CD14-positive monocyte (primary cell): ENCODE measurements at places on chromosomes 6 and 20. TPM values are rescaled to one million over a fixed set of nuclear protein-coding genes. Genes with fewer than 3 reads are reported as not detected.

GATA5 gene
- polyA plus RNA-seq, result not detected in 2 replicates

DNA sequence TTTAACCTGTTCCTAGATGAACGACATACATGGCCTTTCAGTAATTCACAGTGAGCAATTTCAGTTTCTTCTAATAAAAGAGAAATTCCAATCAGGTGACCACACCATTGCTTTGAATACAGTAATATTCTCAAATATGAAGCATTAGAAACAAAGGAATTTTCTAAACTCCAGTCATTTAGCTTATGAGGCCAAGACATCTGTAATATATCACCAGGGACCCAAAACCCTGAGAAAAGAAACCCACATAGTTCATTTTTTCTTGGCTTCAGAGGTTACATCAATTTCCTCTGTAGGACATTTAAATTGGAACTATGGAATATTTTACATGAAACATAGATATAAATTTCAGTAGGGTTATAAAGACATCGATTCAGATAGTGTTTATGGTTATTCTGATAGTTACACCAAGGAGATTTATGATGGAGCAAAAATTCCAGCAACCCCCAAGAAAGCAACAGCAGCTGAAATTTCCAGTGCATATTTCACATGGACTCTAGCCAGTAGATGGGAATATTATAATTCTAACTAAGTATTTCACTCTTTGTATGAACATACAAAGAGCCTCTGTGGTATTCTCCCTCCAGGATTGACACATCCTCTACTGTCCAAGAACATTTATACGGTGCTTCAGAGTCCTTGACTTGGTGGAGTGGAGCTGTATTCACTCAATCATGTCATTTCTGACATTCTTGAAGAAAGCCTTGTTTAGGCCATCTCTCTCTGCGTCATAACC, 82.9 kb downstream of the ADGRG6 start:
- DNase-seq, result no peak
- no peak overlapping the region for H3K4me3 ChIP-seq
- no peak overlapping the region for H3K27ac ChIP-seq
- H3K4me1 ChIP-seq, result peaks cover 11% of the 10 kb centered on the region
- no peaks in the 10 kb centered on the region for H3K27me3 ChIP-seq

GRCh38 chr6:40322336-40322735, 264.8 kb downstream of the LRFN2 start:
- H3K4me1 ChIP-seq, result no peaks in the 10 kb centered on the region
- no peaks in the 10 kb centered on the region for H3K27me3 ChIP-seq
- H3K4me3 ChIP-seq, result no peak overlapping the region
- no peak overlapping the region for H3K27ac ChIP-seq
- no peak for DNase-seq

DNA sequence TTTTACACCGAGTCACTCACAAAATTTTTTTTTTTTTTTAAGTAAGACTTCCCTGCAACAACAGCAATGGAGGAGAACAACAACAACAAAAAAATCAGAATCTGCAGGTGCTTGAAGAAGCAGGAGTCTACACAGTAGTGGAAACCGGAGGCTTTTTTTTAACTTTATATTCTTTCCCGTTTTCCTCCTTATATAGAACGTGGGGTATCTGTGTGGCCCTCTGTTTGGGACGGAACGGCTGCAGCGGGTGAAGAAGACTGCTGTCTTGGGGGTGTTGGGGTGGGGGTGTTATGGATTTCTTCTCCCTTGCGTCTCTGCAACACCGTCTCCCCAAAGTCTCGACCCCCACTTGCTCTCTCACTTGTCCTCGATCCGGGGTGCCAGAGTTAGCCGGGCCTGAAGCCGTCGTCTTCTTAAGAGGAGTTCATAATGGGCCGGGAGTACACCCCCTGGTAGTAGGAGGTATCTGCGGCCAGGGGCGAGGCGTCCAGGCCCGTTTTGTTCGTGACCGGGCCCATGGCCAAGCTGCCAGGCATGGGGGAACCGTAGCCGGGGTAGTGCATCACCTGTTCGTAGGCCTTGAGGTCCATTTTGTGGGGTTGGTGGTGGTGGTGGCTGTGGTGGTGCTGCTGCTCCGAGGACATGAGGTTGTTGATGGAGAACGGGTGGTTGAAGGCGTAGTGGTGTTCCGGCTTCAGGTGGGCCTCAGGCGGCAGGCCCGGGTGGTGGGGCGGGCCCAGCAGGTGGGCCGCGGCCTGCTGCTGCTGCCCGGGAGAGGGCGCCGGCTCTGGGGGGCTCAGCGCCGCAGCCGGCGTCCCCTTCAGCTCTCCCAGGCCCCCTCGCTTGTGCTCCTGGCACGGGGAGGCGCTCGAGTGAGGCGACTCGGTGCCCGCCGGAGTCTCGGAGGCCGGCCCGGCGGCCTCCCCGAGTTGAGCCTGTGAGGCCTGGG, 2.7 kb downstream of the FOXA2 start:
- no peak for DNase-seq
- H3K27me3 ChIP-seq, result peaks cover 70% of the 10 kb centered on the region
- no peaks in the 10 kb centered on the region for H3K4me1 ChIP-seq
- no peak overlapping the region for H3K27ac ChIP-seq

CRIP3 gene
- polyA plus RNA-seq, result 5.1 and 12.8 TPM in 2 replicates

HCK gene
- polyA plus RNA-seq, result 526 TPM

DNA sequence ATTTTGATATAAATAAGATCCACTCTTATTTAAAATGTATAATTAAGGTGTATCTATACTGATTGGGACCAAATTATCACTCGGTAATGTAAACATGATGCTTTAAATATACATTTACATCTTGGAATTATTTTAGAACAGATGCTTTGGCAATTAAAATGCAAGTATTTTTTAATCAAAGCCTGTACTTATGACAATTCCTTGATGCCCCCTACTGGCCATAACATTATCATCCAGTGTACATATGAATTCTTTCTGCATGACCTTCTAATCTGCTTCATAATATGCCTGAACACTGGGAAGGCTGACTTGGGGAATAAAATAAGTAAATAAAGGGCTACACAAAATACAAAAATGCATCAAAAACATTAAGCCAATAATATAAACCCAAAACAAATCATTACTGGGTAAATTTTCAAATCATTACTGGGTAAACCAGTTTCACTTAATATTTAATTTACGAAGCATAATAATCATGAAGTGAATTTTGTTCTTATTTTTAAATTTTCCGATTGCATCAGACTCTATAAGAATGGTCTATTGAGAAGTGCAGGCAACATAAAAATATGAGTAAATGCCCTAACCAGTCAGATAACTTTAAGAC, 65.1 kb downstream of the CGA start:
- H3K27ac ChIP-seq, result no peak overlapping the region
- no peaks in the 10 kb centered on the region for H3K27me3 ChIP-seq
- H3K4me3 ChIP-seq, result no peak overlapping the region
- H3K36me3 ChIP-seq, result no peaks in the 10 kb centered on the region
- no peak for DNase-seq

MMS22L gene
- polyA plus RNA-seq, result 2.1 TPM

PPIL6 gene
- polyA plus RNA-seq, result 0.14 TPM

- H3K4me1 ChIP-seq, result no peaks in the 10 kb centered on the region
- no peaks in the 10 kb centered on the region for H3K27me3 ChIP-seq
- H3K27ac ChIP-seq, result no peak overlapping the region
- H3K4me3 ChIP-seq, result no peak overlapping the region
Measured at GRCh38 chr6:5762561-5762968, 244.2 kb downstream of the NRN1 start.

DNA sequence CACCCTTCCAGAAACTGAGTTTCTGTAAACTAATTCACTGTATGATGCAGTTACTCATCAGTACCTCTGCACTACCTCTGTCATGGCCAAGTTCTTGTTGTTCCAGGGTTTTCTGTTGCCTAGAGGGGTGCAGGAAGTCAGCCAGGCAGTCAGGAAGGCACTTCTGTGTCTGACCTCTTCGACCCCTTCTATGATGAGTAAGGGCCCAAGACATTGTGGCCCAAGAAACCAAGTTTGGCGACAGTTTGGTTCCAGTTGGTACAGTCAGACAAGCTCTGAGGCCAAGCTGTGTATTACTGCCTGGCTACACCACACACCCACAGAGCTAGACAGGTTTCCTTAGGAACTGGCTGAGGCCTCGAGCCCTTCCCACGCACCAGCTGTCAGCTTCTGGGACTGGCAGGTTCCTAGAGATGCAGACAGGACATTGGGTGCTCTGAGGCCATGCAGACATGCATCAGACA, 41.2 kb downstream of the TRAF3IP2 start:
- no peaks in the 10 kb centered on the region for H3K27me3 ChIP-seq
- peaks cover 78% of the 10 kb centered on the region for H3K36me3 ChIP-seq
- H3K4me3 ChIP-seq, result no peak overlapping the region
- no peak overlapping the region for H3K27ac ChIP-seq
- no peak for DNase-seq

DNA sequence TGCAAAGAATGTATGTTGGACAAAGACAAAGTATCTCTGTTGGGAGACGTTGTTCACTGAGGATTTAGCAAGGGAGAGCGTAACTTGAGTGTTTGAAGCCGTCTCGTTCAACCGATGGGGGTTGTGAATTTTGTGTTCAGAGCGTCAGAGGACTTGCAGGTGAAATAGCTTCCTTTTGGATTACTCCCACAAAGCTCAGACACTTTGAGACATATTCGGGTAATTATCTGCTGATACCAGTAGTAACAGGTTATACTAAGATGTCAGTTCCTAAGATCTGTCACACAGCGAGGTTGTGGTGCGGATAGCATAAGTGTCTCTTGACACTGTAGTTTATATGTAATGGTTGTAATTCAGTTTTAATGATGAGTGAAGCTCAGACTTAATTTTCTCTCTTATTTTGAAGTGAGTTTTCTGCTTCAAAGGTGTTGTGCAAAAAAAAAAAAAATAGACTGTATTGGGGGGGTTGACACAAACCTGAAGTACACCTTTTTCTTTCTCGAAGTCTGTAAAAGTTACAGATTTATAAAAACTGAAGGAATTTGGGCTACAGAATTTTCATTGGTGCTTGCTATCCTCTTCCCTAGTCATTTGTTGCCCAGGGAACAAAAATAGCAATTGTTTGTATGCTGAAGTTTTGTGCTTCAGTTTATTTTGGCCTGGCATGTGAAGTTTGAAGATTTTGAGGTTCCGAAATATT, 1.7 kb downstream of the ASXL1 start:
- peaks cover 31% of the 10 kb centered on the region for H3K4me1 ChIP-seq
- H3K4me3 ChIP-seq, result peak overlapping the region; percentile 57
- H3K36me3 ChIP-seq, result no peaks in the 10 kb centered on the region
- H3K27ac ChIP-seq, result peak overlapping the region; percentile 94
- no peak for DNase-seq

DNA sequence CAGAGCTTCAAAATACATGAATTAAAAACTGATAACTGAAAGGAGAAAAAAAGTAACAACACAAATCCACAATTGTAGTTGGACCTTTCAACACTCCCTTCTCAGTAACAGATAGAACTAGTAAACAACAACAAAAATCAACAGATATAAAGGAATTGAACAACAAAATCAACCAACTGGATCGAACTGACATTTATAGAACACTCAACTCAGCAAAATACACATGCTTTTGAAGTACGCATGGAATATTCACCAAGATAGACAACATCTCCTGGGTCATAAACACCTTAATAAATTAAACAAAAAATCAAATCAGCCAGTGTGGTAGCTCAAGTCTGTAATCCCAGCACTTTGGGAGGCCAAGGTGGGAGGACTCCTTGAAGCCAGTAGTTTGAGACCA, 63.3 kb downstream of the ILRUN start:
- peaks cover 35% of the 10 kb centered on the region for H3K36me3 ChIP-seq
- H3K4me3 ChIP-seq, result no peak overlapping the region
- H3K4me1 ChIP-seq, result no peaks in the 10 kb centered on the region
- no peaks in the 10 kb centered on the region for H3K27me3 ChIP-seq
- H3K27ac ChIP-seq, result no peak overlapping the region

- DNase-seq, result no peak
- H3K4me3 ChIP-seq, result no peak within 1 kb of the TSS
- H3K36me3 ChIP-seq, result no peaks in the 10 kb centered on the region
- peaks cover 62% of the 10 kb centered on the region for H3K27me3 ChIP-seq
Measured at GRCh38 chr6:46015119-46015968, at the start of gene CLIC5. CLIC5 (minus strand) TSS chr6:46015860; CDS start chr6:46015542, 318 bp downstream.

- peaks cover 41% of the 10 kb centered on the region for H3K4me1 ChIP-seq
- no peak overlapping the region for H3K4me3 ChIP-seq
- H3K27ac ChIP-seq, result no peak overlapping the region
- H3K36me3 ChIP-seq, result peaks cover 22% of the 10 kb centered on the region
- no peak for DNase-seq
Measured at GRCh38 chr20:25313593-25313992, 65.7 kb downstream of the PYGB start.

NRSN1 gene
- not detected for polyA plus RNA-seq
